Right renal pelvis (tissue), 4 donors: ENCODE measurements at places on chromosomes 2 and 18. TPM values are rescaled to one million over a fixed set of nuclear protein-coding genes. Genes with fewer than 3 reads are reported as not detected.

DNA sequence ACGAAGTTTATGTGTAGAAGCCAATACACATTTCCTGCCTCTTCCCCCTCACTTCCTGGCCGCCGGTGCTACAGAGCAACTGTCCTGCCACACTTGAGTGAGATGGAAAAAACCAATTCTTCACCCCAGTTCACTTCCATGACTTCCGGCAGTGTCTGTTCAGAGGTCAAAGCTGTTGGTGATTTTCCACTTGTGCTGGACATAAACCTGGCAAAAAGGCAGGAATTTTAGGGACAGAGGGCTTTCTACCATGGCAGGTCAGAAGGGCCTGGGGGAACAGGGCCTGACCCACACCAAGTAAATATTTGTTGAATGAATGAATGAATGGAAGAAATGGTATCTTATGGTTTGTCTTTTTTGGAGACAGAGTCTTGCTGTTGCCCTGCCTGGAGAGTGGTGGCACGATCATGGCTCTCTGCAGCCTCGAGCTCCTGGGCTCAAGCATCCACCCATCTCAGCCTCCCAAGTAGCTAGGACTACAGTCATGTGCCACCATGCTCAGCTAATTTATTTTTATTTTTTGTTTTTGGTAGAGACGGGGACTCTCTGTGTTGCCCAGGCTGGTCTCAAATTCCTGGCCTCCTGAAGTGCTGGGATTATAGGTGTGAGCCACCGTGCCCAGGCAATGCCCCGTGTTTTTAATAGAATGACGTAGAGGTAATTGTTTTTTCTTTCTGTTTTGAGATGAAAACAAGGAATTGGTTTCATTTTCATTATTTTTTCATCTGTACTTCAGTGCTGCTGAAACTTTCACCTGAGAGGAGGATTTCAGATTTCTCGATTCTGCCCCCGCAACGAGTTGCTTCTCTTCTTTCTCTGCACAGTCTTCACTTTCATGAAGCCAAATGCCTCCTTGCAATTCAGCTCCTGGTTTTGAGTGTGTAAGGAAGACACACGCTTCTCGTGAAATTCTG, 48.0 kb upstream of the LPIN2 start:
- no peak for DNase-seq

DNA sequence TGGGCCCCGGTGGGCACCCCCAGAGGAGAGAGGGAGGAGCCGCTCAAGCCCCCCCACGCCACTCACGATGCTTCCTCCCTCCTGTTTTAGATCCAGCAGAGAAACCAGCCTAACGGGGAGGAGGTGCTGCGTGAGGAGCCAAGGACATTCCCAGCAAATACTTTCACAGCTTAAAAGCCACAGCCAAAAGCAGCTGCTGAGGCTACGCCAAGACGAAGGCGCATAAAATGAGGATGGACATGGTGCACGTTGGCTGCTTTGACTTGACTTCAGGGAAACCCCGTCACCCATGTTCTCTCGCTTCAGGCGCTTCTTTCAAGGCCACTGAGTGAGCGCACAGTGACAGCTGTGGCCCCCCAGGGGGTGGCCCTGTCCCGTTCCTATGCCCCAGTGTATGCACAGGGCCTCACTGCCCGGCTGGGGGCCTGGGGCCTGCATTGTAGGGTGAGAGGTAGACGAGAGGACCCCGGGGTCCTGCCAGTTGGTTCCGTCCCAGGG, 72.1 kb upstream of the PXDN start:
- DNase-seq, result no peak

DNA sequence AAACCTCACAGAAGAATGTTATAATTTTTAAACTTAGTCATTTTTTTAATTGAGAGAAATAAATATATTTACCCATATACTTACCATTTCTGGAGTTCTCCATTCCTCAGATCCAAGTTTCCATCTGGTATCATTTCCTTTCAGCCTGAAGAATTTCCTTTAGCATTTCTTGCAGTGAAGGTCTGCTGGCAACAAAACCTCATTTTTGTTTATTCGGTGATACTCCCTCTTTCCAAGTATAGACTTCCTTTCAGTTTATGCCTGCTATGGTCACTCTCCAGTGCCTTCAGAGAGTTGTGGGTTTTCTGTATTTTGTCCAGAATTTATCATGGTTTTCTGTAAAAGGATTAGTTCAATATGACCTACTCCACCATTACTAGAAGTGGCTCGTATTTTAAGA, 17.0 kb downstream of the WDPCP start:
- DNase-seq, result no peak

GRCh38 chr2:48127612-48128191, 221.4 kb upstream of the FBXO11 start:
- no peak for DNase-seq

DNA sequence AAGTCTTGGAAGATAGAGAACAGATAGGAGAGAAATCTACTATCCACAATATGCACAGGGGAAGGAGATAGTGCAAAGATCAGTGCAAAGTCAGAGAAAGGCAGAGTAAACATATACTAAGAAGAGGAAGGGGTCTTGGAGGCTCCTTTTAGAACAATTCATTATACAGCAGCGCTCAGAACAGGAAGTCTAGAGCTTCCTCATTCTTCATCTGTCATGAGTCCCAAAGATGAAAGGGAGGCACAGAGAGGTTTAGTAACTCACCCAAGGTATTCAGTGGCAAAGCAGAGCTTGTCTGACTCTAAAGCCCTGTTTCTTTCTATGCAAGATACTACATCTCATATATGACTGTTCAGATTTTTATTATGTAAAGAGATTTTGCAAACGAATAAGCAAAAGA, 1.4 kb downstream of the SP110 start:
- DNase-seq, result no peak

The CCT4 gene
- 181 TPM for polyA plus RNA-seq
